NCI-H2171 treated with DMSO at 0.1 percent for 48 hours (cell line): ENCODE measurements at places on chromosomes 2 and 18.
A peak's percentile ranks its signal among the peaks of the same experiment; 100 is the strongest.

GRCh38 chr2:207236156-207236935 lies 70.6 kb upstream of the KLF7 start:
- DNase-seq, result no peak

DNA sequence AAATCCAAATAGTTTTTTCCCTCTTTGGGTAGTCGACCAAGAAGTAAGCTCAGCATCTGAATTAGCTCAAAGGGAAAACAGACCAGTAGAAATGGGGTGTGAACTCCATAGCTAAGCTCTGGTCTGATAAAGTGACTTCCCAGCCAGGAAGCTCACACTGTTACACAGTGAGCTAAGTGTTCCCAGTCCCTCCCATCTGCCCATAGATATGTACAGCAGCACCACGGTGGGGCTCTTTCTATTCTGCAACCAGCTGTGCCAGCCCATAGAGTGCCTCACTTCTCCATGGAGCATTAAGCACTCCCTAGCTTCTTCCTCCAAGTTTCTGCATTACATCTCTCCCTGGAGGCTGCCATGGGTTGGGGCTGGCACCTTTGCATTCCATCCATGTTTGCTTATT lies 27.6 kb upstream of the NEMP2 start:
- DNase-seq, result no peak

DNA sequence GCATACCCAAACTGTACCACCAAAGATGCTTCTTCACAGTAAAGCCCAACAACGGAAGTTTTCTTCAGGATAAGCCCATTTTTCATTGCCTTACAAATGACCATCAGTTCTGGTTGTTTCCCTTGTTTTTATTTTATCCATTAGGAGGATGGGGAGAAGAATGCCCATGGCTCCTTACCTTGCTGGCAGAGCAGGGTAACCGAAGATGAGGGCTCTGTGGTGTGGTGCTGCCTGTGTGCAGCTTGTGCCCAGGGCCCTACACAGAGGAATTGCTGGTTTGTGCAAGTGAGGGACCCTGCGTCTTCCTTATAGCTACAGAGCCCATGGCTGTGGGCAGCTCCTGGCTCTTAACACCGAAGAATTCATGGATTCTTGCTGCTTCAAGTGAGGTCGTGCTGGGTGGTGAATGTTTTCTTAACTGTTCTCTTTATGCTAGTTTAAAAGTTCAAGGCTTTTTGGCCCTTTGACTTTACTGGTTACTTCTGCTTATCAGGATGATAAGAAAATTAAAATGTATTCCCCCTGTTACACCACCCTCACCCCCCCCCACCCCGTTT lies 110.6 kb downstream of the MAP4K4 start:
- no peak for DNase-seq

GRCh38 chr2:196328088-196328680 lies 156.8 kb upstream of the STK17B start:
- DNase-seq, result no peak

DNA sequence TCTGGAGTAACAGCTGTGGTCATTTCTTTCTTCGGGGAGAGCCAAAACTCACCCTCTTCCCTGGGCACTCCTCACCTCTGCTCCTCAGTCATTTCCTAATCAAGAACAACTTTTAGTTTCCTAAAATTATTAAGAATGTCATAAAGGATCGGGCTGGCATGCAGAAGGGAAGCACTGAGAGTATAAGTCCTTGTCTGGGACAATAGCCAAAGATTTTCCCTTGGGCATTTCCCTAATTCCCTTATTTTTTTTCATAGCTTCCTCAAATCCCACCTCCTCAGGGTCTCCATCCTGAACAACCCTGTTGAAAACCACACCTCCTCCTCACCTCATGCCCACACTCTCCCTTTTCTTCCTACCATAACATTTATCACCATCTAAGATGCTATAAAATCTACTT lies 115.0 kb downstream of the MREG start:
- no peak for DNase-seq

DNA sequence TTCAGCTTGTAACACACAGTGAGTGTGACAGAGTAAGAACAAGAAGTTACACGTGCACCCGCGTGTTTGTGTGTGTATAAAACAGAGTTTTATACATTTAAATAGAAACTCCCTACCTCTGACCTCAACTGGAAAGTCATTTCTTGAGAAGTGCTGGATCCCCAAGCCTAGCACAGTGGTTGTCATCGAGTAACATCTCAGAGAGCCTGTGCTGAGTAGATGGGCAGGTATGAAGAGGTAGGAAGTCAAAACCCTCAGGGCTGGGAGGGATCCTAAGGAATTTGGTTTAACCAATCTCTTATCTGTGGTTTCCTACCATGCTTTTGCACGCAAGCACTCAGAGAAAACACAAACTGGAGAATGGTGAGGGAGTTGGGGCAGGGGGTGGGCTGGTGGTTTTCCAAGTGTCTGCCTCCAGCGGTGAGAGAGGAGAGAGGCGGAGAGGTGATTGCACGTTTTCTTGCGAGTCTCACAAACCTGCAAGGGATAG lies 9.2 kb downstream of the ACOXL start:
- no peak for DNase-seq

- DNase-seq, result no peak
These were observed 21.6 kb upstream of the PDIA6 start for GRCh38 chr2:10834068-10834655.

- peak; percentile 56 for DNase-seq
These were observed 226.6 kb downstream of the ALPK2 start for GRCh38 chr18:58402247-58402646.

GRCh38 chr2:239833269-239834109 lies 191.7 kb downstream of the NDUFA10 start:
- no peak for DNase-seq

DNA sequence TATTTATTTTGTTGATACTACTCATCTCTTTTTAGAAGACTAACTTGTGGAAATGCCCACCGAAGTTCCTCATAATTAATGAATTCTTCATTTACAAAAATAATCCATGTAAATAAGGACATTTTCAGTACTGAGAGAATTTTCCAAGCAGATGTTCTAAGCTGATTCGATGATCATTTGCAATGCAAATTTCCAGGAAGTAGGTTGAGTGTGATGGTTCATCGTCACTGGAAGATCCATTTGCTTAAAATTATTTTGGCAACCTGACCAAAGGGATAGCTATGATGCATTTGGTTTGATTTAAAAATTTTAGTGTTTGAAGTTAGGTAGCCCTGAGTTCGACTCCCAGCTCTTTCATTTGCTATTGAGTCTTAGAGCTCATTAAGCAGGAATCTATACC lies 257.3 kb upstream of the RASGRP3 start:
- no peak for DNase-seq

GRCh38 chr2:104321796-104322349 lies 532.0 kb upstream of the POU3F3 start:
- DNase-seq, result no peak

DNA sequence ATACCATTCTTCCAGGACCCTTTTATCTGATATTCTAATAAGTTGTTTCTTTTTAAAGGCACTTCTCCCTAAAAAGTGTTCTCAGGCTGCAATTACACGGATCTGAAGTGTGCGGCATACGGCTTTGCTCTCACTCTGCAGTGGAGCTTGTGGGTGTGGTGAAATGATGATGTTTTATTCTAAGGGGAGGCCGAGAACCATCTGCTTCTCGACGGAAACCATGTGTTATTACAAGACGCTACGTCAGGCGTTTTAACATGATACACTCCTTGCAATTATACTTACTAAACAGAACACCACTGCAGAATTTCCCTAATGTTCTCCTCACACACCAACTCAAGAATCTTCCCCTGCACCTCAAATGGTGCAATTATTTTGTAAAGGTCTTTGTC lies 34.9 kb upstream of the CTDP1 start:
- DNase-seq, result peak; percentile 60

DNA sequence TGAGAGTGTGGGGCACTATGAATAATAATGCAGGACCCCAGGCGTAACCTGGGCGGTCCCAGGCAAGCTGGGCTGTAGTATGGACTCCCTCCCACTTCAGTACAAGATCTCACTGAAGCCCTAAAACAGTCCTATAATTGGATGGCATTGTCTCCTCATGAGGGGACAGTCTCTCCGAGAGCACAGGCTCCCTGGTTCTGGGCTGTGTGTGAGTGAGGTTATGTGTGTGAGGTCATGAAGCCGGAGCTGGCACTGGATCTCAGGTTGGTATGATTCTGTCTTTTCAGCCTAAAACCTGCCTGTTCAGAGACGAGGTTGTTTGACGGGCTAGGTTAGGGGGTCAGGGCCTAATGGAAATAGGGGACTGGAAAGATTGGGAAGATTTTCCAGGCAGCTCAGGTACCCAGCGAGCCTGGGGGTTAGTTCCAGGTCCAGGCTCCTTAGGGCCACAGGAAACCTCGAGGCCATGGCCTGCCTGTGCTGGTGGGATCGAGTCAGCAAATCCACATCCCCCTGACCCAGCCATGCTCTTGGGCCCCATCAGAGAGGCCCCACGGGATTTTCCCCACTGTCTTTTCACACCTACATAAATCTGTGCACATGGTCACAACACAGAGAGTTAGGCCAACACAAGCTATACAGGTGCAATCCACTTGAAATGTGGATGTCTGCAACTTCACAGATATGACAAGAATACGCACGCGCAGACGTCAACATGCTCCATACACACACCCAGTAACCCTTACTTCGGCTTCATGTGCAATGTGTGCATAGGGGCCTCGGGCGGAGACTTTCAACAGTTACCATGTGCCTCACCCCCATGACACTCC lies 94.8 kb downstream of the INHBB start:
- no peak for DNase-seq

- no peak for DNase-seq
These were observed 5.6 kb upstream of the HDAC4 start for GRCh38 chr2:239406316-239406995.

DNA sequence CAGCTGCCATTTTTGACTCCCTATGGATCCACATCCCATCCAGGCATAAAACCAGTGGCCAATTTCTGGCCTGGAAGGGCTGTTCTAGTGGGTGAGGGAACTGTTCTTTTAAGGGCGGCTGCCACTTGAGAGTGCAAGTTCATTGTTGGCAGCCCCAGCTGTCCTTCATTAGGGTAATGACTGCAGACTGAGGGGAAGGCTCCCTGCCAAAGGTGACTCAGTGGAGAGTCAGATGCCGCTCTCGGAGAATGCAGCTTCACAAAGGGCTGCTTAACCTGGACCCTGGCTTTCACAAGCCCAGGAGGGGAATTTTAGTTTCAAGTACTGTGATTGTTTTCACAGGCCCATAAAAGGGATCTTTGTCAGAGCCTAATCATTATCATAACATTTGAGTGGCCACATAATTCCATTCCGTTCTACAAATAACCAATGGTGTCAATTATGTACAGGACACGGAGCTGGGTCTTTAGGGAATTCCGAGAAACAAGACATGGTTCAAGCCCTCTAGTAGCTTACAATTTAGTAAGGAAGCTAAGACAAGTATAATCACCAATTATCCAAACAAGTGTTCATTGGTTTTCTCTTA lies 235.7 kb downstream of the CDCA7 start:
- peak; percentile 82 for DNase-seq

DNA sequence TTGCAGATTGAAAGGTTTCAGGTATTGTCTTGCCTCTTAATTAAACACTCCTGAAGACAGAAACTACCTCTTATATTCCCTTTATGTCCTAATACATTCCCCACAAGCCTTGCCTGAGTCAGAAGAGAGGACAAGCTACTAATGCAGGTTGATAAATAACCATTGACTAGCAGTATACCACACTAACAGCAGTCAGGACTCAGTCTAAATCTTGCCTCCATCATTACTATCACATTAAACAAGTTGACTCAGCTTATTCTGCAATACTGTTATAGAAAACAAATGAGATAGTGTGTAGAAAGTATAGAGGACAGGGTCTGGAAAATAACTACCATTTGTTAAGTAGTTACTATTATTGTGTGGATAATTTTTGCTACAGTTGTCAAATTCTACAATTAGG lies 63.8 kb downstream of the TTC21B start:
- no peak for DNase-seq

DNA sequence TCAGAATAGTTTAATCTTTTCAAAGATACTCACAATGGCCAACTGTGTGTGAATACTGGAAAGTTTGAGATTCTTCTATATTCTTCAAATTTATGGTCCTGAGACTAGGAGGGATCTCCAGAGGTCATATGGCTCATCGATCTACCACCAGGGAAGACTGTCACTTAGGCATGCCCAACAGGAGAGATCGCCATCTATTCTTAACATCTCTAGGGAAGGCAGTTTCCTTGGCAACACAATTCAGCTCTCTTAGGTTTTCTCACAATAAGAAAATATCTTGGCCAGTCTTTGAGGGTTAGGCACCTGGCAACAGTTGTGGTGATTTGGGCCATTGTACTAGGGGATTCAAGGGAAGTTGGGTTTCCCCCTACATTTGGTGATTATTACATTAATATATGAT lies 107.2 kb downstream of the GALNT3 start:
- no peak for DNase-seq

- DNase-seq, result no peak
These were observed 128.9 kb upstream of the ASB18 start for GRCh38 chr2:236393101-236393500.

GRCh38 chr2:169190197-169190775 lies 120.9 kb downstream of the DHRS9 start:
- DNase-seq, result no peak

GRCh38 chr2:25543-25942 lies 20.8 kb downstream of the FAM110C start:
- no peak for DNase-seq

DNA sequence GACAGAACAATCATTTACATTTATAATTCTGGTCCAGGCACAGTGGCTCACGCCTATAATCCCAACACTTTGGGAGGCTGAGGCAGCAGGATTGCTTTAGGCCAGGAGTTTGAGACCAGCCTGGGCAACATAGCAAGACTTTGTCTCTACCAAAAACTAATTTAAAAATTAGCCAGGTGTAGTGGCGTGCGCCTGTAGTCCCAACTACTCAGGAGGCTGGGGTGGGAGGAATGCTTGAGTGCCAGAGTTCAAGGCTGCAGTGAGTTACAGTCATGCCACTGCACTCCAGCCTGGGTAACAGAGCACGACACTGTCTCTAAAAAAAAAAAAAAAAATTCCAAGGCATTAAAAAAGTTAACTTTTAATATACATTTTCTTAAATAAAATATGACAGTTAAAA lies 88.1 kb downstream of the PLEKHM3 start:
- no peak for DNase-seq

GRCh38 chr2:171158036-171158789 lies 2.5 kb downstream of the TLK1 start:
- DNase-seq, result peak; percentile 14

- no peak for DNase-seq
These were observed 89.6 kb upstream of the NPAS2 start for GRCh38 chr2:100730290-100730868.

DNA sequence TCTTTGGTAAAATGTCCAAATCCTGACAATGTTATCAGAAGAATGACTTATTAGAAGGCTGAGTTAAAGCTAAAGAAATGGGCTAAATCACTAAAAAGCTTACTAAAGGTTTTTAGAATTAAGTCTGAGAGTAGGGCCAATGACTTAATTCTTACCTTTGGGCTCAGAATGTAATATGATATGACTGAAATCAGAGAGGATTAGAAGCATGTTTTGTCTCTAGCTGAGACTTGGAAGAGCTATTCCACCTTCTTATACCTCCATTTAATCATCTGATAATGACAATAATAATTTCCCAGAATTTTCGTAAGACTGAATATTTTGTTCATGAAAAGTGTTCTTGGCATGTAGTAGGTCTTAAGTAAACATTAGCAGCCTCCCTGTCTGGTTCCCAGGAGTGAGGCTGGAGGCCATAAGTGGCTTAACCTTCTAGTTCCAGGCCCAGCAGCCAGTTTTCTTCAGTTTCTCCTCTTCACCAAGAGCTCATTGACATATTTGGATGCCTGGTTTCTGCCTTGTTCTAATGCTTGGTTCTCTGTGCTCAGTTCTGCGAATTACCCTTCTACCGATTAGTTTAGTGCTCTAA lies 25.5 kb upstream of the E2F6 start:
- DNase-seq, result peak; percentile 47
